DMS53 (cell line): ENCODE measurements at places on chromosomes 11 and 22.

DNA sequence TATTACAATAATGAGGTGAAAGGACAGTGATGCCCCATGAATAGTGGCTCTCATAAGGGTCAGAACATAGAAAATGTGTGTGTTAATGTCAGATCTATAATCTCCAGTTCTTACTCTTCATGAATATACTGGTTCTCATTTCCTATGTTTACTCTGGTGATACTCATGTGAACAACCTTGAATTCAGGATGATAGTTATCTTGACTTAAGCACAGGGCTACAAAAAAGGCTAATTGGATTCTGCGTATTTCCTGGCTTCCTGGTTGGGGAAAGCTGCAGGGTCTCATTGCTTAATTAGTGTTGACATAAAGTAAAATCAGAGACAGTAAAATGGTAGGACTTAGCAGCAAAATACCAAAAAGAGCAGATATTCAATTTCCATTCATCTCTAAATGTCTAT is 1316.8 kb upstream of the RAG2 start:
- no peak for DNase-seq

DNA sequence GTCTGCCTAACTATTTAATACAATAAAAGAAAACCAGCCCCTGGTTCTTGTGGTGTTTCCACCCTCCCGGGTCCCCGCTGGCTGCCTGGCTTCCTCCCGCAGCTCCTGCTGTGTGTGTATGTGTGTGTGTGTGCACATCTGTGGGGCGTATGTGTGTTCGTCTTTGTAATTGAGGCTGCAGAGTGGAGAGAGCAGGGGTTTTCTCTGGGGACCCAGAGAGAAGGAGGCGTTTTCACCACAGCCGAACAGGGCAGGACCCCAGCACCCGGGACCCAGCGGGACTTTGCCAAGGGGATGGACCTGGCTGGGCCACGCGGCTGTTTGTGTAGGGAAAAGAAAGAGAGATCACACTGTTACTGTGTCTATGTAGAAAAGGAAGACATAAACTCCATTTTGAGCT is 42.7 kb downstream of the IGLL1 start:
- no peak for DNase-seq

DNA sequence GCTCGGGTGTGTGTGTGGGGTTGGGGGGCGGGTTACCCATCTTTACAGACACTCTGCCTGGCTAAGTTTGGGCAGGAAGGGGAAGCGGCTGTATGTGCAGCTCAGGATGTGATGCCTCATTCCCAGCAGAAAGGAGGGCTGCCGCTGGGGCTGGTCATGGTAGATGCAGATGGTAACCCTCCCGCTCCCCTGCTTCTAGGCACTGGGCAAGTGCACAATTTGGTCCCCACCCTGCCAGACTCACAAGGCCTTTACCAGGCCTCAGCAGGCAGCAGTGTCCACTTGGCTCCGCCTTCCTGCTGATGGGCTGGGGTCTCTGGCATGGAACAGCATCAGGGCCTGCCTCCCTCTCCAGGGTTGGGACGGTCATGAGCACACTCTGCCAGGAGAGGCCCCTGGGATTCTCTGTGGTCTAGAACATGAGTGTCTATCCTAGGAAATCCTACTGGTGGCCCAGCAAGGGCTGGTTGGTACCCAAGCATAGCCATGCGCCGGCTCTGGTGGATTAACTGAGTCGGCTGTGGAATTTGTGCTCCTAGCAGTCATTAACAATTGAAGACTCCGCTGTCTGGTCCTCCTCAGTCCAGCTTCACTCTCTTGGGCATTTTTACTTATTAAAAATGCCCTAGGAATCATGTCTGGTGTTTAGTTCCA is 4.2 kb downstream of the LMO1 start:
- no peak for DNase-seq

DNA sequence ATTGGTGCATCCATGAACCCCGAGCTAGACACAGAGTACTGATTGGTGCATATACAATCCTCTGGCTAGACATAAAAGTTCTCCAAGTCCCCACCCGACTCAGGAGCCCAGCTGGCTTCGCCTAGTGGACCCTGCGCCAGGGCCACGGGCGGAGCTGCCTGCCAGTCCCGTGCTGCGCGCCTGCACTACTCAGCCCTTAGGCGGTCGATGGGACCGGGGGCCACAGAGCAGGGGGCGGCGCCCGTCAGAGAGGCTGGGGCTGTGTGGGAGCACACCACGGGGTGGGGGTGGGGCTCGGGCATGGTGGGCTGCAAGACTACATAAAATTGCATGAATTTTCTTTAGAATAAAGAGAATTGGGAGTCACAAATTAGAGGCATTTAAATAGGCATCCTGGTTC is 248.6 kb downstream of the TMEM135 start:
- DNase-seq, result no peak

DNA sequence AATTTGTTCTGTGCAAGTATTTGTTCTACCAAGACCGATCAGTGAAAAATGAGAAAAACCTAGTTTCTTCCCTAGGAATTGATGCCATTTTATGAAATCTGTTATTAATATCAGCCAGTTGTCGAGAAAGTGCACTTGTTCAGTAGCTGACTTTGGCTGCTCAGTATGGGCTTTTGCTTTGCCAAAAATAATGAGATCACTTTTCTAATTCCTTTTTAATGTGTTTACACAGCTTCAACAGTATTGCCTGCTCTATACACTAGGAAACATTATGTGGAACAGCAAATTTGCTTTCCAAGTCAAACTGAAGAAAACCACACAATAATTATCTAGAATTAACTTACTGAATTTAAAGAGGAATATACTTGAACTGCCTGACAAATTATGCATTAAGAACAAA is 34.4 kb downstream of the SCUBE2 start:
- DNase-seq, result no peak

GRCh38 chr11:69682681-69683326 is 7.7 kb upstream of the LTO1 start:
- DNase-seq, result no peak

DNA sequence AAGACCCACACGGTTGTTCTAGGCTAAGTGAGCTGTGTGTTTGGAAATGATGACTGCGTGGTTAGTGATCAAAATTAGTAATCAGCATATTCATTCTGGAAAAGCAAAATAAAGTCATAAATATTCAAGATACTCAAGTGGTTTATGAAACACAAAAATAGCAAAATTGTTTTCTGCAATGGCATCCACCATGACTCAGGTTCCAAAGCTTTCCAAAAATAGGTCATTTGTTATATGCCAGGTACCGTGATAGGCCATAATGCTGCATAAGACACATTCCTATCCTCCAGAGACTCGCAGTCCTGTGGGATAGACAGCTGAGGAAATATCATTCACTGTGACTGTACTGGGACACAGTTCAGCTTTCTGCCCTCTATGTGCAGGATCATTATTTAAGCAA is 2.4 kb upstream of the ATL3 start:
- DNase-seq, result no peak

DNA sequence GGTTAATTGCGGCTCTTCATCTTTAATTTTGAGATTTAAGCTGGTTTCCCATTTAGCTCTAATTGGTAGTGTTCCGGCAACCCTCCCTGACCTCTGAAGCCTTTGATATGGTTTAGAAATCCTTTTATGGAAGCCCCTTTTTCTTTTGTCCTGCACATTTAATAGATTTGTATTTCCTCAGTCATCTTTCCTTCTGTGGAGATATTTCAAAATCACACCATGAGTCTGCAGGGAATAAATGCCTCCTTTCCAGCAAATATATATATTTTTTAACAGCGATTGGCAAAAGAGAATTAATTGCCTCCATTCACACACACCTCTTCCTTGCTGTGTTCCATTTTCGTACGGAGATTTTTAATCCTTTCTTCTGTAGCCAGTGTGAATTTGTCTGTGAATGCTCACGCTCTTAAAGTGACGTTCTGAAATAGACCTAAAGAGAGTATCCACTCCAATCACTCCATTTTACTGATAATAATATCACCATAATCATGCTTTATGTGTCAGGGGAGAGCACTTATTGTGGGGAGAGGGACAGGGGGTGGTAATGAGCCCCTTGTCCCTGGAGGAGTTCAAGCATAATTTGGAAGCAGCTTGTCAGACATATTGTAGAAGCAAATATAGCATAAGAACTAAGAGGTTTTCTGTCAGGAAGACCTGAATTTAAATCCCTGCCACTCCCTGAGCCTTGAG is 142.5 kb upstream of the SYT13 start:
- DNase-seq, result no peak

GRCh38 chr11:117519590-117519989 is 191.9 kb downstream of the CEP164 start:
- DNase-seq, result peak; percentile 46

- no peak for DNase-seq
These were observed 81.1 kb upstream of the MYOD1 start for GRCh38 chr11:17638311-17638710.

DNA sequence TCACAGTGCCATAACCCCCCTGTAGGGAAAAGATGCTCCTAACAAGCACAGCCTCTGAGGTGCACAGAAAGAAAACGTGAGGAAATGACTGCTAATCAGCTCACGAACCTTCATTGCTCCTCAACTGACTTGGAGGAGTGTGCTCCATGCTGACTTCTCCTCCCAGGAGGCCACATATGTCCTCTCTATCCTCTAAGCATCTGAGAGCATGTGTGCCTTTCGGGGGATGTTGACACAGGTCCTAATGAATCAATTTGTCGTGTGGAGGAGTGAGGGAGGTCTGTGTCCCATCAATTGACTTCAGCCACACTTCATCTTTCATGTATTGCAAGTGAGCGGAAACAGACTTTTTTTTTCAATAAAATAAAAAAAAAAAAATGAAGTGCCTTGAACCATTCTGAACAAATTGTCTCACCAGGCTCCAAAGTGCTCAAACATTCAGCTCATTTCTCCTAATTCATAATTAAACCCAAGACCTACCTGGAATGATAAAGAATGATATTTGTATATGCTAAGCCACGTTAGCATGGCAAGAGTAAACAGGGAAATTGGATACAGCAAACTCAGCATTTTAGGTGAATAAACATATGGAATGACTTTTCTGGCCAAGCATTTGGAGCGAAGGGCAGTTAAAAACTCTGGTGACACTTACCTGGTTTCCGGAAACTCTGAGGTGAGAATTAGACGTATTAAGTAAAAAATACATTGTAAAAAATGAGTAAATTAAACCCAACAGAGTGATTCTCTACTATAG is 317.6 kb upstream of the FAT3 start:
- DNase-seq, result no peak

- peak; percentile 17 for DNase-seq
These were observed 80.2 kb downstream of the DSCAML1 start for GRCh38 chr11:117716521-117717440.

DNA sequence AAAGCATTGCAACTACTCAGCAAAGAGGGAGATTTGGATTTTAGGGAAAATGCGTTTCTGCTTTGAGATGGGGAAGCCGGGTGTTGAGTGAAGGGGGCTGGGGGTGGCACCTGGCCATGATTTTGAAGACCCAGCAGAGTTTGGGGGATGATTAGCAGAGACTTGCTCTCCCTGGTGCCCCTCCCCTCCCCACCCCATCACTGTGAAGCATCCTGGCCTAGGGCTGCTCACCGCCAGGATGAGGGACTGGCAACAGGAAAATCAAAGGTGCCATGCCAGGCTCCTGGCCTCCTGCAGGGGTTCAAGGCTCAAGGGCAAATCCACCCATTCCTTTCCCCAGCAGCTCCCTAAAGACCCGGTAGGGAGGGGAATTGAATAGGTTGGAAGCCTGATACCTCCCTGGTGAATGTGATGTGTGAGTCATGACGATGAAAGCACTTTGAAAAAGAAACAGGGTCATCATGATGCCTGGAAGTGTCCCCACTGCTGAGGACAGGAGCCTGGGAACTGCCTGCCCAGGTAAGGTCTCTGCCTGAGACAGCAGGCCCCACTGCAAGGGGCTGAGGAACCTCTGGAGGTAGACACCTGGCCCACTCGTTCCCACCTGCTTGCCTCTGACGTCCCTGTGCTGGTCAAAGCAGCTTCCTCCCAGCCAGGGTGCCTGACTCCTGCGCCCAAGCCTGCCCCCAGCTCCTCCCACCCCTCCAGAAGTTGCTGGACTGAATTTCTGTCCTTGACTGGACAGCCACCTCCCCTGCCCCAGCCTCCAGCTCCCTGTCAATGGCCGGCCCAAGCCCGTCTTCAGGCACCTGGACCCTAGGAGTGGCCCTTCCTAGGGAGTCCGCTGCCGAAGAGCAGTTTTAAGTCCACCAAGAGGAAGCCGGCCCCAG is 1.7 kb downstream of the CHST1 start:
- peak; percentile 86 for DNase-seq

DNA sequence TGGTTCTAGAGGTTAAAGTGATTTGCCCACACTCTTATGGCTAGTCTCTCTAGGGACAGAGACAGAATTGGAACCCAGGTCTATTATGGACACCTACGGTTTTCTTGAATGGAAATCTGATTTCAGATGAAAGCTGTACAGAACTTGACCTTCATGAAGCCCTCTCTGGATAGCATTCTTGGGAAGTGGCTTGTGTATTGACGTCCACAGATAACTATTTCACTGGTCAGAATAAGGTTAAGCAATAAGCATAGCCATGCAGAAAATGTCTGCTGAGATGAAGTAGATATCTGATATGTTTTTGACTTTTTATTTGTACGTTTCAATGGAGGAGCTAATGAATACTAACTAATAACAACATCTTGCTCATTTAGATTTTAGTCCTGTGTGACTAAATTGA is 1.1 kb downstream of the TLCD5 start:
- no peak for DNase-seq

GRCh38 chr11:112580864-112581263 is 320.2 kb upstream of the PLET1 start:
- no peak for DNase-seq

DNA sequence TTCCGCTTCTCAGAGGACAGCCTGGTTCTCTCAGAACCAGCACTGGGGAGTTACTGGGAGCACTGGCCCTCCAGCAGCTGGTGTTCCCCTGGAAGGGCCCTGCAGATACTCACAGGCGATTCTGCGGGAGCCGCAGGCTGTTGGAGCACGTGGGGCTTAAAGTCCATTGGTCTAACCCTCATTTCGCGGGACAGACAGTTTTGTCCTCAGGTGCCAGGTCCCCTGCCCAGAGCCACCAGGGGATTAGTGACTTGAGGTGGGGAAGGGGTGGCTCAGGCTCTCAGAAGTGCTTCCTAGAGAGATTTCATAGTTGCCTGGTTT is 53.9 kb downstream of the CACNA1I start:
- peak; percentile 35 for DNase-seq

DNA sequence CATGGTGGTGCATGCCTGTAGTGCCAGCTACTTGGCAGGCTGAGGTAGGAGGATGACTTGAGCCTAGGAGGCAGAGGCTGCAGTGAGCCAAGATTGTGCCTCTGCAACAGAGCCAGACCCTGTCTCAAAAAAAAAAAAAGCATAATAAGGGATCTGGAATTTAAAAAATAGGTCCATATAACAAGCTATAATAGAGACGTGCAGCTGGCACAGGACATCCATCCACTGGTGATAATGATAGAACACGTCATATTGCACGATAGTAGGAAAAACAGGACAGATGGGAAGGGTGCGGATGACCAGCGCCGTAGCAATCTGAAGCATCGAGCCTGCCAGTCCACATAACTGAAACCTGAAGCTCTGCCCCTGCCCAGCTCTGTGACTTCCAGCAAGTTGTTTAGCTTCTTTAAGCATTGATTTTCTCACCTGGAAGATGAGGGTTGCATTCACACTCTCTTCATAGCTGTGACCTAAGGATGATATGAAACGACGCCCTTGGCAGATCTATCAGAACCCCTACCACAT is 60.3 kb upstream of the PRODH start:
- no peak for DNase-seq
